ENCODE measurements at places on chromosomes 6 and 20.

DNA sequence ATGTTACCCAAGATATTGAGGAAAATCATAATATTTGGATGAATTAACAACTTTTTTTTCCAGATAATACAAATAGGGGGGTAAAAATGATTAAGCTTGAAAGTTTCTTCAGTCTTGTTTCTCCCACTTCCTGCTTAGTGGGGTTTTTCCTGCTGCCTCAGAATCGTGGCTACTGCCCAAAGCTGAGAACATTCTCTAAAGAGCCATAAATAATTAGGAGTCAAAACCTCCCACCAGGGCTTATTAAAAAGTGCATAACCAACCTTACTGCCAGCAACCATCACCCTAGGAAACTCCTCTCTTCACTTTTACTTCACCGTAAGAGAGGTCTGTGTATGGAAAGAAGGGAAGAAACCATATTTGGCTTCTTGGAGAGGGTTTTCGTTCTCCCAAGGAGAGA lies 9.0 kb upstream of the LCA5 start:
- DNase-seq = no peak

DNA sequence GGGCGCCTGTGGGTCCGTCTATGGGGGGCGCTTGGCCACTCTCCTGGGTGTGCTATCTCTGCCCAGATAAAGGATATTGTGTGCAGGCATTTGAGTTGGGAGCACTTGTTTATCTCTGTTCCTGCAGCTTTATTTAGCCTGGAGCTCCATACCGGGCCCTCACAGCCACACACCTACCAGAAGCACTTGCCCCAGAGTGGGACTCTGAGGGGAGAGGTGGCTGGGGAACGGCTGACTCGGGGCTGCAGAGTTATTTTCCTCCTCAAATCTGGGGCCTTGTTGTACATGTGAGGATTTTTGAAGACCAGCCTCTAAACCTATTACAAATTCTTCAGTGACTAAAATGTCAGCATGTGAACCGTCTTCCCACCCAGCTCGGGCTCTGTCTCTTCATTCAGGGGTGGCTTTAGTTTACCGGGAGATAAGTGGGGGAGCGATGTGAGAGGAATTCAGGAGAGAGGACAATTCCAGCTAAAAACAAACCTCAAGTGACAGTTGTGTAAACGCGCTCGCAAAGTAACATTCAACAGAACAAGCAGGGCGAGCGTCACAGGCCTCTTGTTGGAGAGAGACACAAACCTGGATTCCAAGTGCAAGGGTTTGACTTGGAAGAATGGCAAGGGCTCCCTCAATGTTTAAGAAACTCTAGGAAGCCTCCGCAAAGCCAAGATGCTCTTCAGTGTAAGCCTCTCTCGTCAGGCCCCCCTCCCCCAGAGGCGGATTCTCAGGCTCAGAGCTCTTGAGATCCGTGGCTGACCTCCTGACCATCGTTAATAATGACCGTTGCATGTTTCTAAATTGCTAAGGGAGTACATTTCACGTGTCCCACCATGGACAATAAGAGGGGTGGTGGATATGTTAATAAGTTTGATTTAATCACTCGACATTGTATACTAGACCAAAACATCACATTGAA lies 548.9 kb downstream of the QKI start:
- no peak for DNase-seq

DNA sequence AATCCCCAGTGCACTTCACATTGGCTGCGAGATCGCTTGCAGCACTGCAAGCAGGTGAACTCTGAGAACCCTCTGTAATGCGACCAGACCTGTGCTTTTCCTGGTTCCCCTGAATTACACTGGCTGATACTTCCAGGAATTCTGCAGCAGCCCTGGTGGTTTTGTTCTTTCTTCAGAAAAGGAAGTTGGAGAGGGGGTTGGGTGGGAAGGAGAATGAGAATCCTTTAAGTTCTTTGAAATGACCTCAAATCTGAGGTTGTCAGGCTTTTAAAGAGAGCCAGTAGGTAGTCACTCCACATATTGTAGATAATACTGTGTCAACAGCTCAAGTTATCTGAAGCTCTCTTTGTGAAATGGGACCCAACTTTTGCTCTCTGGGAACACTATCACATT lies 62.4 kb downstream of the GCNT2 start:
- DNase-seq = peak; percentile 9

DNA sequence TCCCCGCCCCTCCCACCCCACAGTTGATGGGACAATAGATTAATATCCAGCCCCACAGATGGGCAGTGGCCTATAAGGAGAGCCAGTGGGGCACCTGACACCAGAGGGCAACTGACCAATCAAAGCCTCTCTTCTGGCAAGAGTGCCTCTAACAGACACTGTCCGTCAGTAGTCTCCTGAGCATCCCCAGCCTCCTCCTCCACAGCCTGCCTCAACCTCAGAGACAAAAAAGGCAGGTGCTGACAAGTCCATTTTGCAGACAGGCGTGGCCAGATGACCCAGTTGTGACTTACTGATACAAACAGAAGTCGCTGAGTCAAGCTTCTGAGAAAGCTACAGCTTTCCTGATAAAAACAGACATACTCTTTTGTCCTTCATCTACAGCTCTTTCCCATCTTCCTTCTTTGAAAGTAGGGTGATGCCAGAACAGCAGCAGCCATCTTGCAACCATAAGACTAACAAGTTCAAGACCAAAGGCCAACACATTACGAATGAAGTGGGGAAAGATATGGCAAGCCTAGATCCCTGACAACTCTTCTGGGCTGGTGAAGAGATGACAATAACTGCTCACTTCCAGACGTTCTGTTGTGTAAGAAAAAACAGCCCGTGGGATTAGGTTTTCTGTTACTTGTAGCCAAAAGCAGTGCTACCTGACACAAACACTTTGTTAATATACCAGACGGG lies 12.3 kb downstream of the PPIL1 start:
- no peak for DNase-seq

DNA sequence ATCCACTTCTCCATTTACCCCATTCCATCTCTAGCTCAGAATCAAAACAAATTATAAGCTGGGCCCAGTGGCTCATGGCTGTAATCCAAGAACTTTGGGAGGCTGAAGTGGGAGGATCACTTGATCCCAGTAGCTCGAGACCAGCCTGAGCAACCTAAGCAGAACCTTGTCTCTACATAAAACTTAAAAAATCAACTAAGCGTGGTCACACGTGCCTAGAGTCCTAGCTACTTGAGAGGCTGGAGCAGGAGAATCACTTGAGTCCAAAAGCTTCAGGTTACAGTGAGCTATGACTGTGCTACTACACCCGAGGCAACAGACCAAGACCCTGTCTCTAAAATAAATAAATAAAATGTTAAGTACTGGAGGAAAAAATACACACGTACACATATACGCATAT lies 74.7 kb upstream of the RUNX2 start:
- DNase-seq = no peak

GRCh38 chr6:57205550-57206328 lies 16.4 kb downstream of the RAB23 start:
- no peak for DNase-seq

GRCh38 chr20:44187054-44187771 lies at the start of gene JPH2:
Gene JPH2, minus strand, starts transcription at chr20:44187188. Its CDS starts 483 bp downstream, at chr20:44186705.
- no peak for DNase-seq

GRCh38 chr20:61251529-61252393 lies at the start of gene CDH4:
Gene CDH4, plus strand, starts transcription at chr20:61252261.
- no peak for DNase-seq

Data from HuH-7 (cell line).